ENCODE measurements at places on chromosomes 11 and 22. TPM values are rescaled to one million over a fixed set of nuclear protein-coding genes. Genes with fewer than 3 reads are reported as not detected.

- peak; percentile 83 for DNase-seq
Observed at GRCh38 chr11:876545-876944, 33.9 kb downstream of the TSPAN4 start.

DNA sequence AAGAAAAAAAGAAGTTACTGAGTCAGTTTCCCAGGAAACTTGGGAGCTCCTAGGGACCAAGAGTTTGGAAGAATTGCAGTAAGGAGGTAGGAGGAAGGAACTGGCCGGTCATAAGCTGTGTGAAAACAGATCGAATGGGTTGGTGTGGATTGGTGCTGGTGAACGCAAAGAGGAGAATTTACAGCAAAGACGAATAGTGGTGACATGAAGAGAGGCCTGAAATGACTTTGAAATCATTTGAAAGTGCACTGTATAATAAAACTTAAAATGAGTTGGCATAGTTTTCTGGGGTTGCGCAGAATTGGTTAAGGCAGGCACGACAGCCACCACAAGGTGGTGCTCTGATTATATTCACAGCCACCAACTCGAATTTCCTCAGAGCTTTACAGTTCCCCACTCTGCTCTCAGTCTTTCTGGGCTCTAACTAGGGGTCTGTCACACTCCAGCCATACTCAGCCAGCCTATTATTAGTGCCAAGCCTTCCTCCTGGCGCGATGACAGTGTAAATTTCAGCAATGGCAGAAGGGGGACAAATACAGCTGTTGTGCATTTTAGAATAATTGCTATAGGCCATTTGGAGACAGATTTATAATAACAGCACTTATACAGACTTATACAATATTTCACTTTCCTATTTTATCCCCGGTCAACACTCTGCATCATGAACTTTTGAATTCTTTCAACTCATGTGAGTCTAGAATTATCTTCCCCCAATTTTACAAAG lies 8.3 kb upstream of the HTR3B start:
- no peak for DNase-seq

- no peak for DNase-seq
Observed at GRCh38 chr22:26548984-26549383, 36.7 kb upstream of the TFIP11 start.

Gene KCTD14
- 4.1 TPM for total RNA-seq

Gene TRPC6
- total RNA-seq: not detected

Gene ALX4
- total RNA-seq: not detected

Gene CDC42EP1
- 38.9 TPM for total RNA-seq

DNA sequence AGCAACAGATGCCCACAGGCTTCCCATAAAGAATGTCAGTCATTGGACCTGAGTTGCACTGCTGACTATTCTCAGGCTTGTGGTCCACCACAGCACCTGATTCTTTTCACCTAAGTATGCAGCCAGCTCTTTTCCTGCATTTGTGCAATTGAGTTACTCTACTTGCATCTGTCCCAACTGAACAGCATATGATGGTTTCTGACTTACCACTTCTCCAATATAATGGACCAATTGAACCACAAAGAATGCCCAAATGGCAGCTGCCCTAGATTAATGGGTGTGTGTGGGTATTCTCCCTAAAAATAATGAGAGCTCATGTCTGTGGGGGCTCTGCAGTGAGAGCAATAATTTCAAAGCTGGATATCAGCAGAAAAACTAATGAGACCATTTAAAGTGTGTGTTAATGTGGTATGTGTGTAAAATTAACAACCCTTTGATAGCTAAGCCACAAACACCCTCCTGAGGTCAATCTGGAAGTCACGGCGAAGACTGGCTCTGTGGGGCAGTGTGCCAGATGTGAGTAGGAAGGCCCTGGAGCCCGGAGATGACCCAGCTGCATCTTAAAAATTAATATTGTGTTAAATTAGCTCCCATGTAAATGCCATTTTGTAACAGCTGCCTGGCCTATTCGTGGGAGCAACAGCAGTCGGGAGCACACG lies 43.8 kb downstream of the SC5D start:
- DNase-seq: no peak

Gene MEI1
- 0.53 TPM for total RNA-seq

GRCh38 chr11:59291228-59291627 lies 67.5 kb upstream of the OR5AN1 start:
- peak; percentile 66 for DNase-seq

DNA sequence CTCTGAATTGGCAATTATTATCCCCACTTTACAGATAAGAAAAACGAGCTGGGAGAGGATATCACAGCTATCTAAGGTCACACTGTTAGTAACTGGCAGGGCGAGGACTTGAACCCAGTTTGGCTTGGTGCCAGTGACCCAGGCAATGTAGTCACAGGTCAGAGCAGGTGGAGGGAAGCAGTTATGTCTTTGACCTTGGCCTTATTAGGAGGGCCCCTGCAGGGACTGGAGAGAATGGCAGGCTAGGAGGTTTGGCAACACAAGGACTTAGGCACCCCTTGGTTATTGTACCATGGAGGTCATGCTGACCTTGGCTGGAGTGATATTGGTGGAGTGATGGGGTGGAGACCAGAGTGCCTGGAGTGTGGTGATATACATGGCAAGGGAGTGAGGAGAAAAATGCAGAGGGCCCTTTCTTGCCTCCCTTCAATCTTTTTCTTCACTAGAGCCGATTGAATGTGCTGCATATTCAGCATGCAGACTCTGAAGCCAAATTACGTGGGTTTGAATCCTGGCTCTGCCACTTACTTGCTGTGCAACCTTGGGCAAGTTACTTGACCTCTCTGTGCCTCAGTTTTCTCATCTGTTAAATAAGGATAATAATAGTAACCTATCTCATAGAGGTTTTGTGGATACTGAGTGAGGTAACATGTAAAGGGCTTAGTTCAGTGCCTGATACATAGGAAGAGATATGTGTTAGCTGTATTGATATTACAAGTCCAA lies 92.7 kb upstream of the TBCEL start:
- no peak for DNase-seq

GRCh38 chr22:37147186-37147990 lies 2.3 kb downstream of the IL2RB start:
- no peak for DNase-seq

- DNase-seq: no peak
Observed at GRCh38 chr11:43021466-43021865, 290.3 kb upstream of the API5 start.

- DNase-seq: no peak
Observed at GRCh38 chr11:72833811-72834493, 19.7 kb downstream of the ATG16L2 start.

- DNase-seq: no peak
Observed at GRCh38 chr11:9053316-9054035, 37.9 kb downstream of the SCUBE2 start.

Gene CYP2R1
- total RNA-seq: 6.6 TPM

Data from left lobe of liver (tissue), 2 donors.